ENCODE measurements at places on chromosomes 5 and 9.
A peak's percentile ranks its signal among the peaks of the same experiment; 100 is the strongest.

DNA sequence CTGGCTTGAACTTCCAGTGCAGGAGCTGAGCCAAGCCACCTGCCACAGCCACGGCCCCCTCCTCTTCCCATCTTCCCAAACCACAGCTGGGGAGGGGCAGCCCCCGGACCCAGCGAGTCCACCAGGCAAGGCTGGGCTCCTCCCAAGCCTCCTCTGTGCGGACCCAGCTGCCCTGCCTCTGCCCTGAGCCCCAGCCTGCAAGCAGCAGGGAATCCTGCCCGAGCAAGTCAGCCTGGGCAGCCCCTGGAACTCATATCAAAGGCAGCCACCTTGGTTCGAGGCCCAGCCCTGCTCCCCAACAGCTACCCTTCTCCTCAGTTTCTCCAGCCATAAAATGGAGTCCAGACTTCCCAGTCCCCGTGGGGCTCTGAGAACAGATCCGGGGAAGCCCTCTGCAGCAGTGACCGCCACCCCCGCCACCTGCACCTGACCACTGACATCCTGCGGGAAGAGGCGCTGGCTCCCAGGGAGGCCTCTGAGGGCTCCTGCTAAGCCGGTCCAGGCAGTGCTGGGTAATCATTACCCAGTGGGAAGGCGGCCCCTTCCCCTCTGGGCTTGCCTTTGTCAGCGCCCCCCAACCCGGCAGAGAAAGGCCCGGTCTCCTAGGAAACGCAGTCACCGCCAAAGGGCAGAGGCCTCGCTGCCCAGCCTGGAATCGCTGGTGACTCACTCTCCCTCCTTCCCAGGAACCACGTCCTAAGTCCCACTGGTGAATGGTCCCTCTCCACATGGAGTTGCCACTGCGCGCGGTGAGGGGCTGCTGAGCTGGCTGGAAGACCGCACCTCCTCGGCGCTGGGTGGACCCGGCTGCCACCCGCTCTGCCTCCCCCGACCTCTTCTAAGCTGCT lies 1.5 kb downstream of the VAV2 start:
- DNase-seq, result peak; percentile 84

- DNase-seq, result no peak
These were observed 112.9 kb downstream of the CAMK4 start for GRCh38 chr5:111337133-111337532.

- peak; percentile 68 for DNase-seq
These were observed 998 bp upstream of the FGF18 start for GRCh38 chr5:171418316-171418981.

DNA sequence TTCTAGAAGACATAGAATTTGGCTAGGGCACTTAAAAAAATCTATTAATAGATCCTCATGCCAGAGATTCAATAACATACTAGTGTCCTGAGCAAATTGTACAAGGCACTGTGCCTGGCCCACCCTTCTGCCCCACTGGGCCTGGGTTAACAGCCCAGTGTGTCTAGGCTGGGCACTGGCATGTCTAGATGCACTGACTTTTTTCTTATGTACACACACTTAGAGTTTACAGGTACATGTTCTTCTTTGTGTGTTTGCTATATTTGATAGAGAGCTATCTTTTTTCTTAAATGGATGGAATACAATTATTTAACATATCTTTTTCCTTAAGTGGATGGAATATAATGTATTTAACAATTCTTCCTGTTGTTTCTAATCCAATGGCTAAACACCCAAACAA lies 241.5 kb downstream of the AUH start:
- no peak for DNase-seq

- no peak for DNase-seq
These were observed 114.0 kb upstream of the FCN2 start for GRCh38 chr9:134766587-134766986.
